ENCODE measurements at places on chromosomes 7 and 10.

GRCh38 chr10:105691811-105692210 is 1050.7 kb downstream of the SORCS3 start:
- no peak for DNase-seq

GRCh38 chr7:37411444-37412034 is 37.1 kb downstream of the ELMO1 start:
- no peak for DNase-seq

- no peak for DNase-seq
These were observed 73.5 kb upstream of the VIPR2 start for GRCh38 chr7:159218170-159218569.

- no peak for DNase-seq
These were observed 19.8 kb upstream of the PRRT4 start for GRCh38 chr7:128381161-128381821.

GRCh38 chr7:137625197-137625596 is 221.6 kb downstream of the DGKI start:
- DNase-seq: no peak

DNA sequence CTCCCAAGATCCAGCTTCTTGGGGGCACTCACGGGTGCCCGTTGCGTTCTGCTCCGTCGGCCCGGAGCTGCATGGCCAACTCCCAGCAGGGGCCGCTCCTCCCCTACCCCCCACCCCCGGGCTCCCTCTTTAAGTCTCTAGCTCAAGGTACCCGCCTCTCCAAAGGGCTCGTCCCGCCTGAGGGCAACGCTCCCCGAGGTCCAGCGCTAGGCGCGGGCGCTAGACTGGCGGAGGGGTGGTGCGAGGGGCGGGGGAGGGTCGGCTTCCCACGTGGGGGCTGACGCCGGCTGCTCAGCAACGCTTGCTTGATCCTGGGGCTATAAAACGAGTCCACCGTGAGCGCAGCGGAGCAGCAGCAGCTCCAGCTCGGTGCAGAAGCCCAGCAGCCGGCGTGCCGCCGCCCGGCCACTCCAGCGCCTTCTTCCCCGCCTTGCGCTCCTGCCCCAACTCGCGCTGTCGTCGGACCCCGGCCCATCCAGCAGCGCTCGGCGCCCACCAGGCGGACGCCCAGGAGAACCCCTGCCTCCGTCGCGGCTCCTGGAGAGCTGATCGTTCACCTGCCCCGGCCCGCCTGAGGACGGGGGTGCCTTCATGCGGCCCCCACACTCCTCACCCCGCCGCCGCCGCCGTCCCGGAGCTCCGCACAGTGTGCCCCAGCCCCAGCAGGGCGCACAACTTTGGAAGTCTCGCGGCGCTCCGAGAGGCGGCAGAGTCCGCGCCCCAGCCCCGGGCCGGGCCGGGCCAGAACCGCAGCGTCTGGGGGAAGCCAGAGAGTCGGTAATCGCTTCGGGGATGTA is at the start of gene ADRA2A:
Gene ADRA2A, plus strand, starts transcription at position 348 of the 797 bp plus-strand sequence. CDS start 968 bp downstream, outside the sequence.
- no peak for DNase-seq

GRCh38 chr7:39811161-39811614 is 138.9 kb upstream of the CDK13 start:
- no peak for DNase-seq

- no peak for DNase-seq
These were observed 27.3 kb downstream of the UBE2H start for GRCh38 chr7:129925416-129926002.

DNA sequence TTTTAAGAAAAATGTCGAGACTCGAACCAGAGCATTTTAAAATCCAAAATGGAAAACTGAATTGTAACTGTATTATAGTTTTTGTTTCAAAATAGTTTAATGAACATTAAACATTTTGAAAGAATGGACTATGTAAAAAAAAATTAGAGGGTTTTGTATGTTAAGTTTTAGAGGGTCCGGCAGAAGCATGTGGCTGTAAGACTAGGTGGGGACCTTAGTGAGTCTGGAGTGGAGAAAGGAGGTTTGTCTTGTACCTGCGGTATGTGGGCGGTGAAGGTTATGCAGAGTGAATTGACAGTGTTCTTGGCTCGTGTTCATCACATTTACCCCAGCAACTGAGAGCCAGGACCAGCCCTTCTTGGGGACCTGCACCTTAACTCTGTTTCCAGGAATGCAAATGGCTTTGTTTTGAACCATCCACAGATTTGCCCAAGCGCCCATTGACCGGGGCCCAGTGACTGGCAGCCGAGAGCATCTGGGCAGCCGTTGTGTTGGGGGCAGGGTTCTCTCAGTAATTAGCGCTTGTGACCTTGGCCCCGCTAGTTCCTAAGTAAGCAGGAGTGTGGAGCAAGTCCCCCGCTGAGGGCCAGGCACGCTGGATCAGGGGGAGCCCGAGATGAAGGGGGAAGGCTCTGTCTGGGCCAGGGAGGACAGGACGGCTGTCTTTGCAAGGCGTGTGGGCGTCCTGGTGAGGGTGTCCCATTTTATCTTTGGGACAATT is 1.4 kb upstream of the KLF6 start:
- DNase-seq: no peak

DNA sequence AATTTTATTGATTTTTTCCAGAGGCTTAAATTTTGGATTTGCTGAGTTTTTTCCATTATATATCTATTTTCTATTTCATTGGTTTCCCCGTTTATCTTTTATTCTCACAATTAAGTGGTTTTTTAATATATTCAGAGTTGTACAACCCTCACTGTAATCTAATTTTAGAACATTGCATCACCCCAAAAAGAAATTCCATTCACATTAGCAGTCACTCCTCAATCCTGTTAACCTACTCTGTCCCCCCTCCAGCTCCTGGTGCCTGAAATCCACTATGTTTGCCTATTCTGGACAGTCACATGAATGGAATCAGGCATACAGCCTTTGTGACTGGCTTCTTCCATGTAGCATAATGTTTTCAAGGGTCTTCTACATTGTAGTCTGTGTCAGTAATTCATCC is 55.8 kb upstream of the ITGA8 start:
- DNase-seq: no peak

GRCh38 chr10:131802996-131803395 is 97.8 kb upstream of the PPP2R2D start:
- no peak for DNase-seq

- DNase-seq: no peak
These were observed 137.2 kb upstream of the GPR22 start for GRCh38 chr7:107332488-107333269.

GRCh38 chr10:131560166-131560565 is 248.6 kb upstream of the TCERG1L start:
- no peak for DNase-seq

DNA sequence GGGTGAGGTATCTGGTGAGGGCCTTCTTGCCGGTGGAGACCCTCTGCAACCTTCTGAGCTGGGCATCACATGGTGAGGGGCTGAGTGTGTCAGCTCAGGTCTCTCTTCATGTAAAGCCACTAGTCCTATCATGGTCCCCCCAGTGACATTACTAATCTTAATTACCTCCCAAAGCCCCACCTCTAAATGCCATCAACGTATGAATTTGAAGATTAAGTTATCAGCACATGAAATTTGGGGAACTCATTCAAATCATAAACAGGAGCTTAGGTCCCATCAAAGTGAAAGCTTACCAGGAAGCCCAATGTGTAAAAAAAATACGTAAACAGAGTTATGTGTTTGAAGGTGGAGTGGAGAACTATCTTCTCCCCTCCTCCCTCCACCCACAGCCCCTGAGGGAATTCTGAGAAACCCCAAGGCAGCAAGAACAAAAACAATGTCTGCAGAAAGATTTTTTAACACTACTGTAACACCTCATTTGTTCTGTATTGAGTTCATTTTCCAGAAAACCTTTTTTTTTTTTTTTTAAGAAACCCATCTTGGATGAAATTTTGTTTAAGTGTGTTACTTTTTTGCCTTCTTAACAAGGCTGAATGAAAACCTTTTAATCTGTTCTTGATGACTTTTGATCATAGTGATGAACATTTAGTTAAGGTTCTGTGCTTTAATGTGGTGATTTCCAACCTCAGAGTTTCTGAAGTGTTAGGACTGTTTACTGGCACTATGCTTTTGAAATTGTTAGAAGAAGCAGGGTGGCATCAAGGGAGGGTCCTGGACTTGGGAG is 19.1 kb upstream of the PCGF5 start:
- no peak for DNase-seq

DNA sequence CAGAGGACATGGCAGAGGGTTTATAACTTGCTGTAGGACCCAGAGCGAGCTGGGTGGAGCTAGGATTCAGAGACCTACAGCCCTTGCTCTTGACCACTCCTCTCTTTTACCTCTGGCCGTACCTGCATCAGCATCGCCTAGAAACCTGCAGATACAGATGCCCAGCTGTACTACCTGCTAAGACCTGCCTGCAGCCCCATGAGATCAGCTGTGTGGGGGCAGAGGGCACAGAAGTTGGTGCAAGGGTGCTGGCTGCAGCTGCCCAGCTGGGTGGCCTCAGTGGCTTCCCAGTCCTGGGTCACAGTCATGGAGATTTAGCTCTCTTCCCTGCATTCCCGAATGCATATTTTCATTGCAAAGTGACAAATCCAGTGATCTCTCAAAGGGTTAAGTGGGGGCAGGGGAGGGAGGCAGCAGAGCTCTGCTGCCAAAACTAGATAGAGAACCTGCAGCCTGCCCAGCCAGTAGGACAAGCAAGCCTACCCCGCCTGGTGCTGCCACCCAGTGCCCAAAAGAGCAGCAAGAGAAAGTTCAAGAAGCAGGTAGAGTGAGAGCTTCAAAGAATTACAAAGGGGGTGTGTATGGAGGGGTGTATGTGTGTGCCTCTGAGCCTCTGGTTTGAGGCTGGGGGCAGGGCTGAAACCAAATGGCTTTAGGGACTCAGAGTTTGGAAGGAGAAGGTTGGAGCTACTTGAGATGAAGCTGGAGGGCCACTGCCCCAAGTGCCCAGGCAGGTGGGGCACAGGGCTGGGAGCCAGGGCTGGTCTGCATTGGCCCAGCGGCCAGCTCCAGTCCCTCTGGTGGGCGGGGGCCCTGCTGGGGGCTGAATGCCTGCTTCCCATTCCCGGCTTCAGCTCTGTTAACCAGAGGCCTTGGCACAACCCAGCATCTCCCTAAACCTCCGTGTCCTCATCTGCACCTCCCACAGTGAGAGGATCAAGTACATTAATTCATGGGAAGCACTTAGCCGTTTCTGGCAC is 6.9 kb downstream of the FAM241B start:
- no peak for DNase-seq

- no peak for DNase-seq
These were observed 6.9 kb upstream of the HYCC1 start for GRCh38 chr7:23020742-23021401.

- DNase-seq: no peak
These were observed 37.8 kb downstream of the GNAI1 start for GRCh38 chr7:80172387-80172786.

GRCh38 chr7:70595370-70595754 is 536.6 kb upstream of the GALNT17 start:
- no peak for DNase-seq

GRCh38 chr10:102003541-102003940 is 52.4 kb downstream of the ARMH3 start:
- no peak for DNase-seq

DNA sequence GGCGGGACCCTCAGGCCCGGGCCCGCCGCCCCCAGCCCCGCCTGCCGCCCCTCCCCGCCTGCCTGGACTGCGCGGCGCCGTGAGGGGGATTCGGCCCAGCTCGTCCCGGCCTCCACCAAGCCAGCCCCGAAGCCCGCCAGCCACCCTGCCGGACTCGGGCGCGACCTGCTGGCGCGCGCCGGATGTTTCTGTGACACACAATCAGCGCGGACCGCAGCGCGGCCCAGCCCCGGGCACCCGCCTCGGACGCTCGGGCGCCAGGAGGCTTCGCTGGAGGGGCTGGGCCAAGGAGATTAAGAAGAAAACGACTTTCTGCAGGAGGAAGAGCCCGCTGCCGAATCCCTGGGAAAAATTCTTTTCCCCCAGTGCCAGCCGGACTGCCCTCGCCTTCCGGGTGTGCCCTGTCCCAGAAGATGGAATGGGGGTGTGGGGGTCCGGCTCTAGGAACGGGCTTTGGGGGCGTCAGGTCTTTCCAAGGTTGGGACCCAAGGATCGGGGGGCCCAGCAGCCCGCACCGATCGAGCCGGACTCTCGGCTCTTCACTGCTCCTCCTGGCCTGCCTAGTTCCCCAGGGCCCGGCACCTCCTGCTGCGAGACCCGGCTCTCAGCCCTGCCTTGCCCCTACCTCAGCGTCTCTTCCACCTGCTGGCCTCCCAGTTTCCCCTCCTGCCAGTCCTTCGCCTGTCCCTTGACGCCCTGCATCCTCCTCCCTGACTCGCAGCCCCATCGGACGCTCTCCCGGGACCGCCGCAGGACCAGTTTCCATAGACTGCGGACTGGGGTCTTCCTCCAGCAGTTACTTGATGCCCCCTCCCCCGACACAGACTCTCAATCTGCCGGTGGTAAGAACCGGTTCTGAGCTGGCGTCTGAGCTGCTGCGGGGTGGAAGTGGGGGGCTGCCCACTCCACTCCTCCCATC is 82.7 kb downstream of the PAX2 start:
- DNase-seq: peak; percentile 15

DNA sequence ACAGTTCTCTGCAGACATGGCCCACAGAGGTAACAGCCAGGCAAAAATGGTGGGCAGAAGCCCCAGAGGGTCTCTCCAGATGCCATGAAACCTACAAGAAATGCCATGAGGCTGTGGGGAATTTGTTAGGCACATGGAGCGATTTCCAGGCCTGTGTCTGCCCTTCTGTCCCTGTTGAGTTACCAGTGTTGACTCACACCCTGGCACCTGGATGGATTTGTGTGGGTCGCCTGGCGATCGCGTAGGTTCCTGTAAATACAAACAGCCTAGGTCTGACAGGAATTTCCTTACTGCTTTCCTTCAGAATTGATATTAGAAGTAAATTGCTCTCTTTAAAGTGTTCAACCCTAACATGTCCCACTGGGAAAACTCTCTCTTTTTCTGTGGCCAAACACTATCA is 164.9 kb upstream of the EEPD1 start:
- no peak for DNase-seq

GRCh38 chr7:27101171-27101956 is 1.1 kb downstream of the HOXA2 start:
- no peak for DNase-seq

- no peak for DNase-seq
These were observed 25.2 kb downstream of the DNAJC1 start for GRCh38 chr10:21978191-21978862.

GRCh38 chr7:25259487-25260243 is 31.4 kb upstream of the NPVF start:
- no peak for DNase-seq

GRCh38 chr7:73852500-73852899 is 8.5 kb upstream of the TMEM270 start:
- DNase-seq: no peak

- DNase-seq: no peak
These were observed 1.6 kb downstream of the GLCCI1 start for GRCh38 chr7:7970237-7970530.

- no peak for DNase-seq
These were observed 152.7 kb upstream of the SHH start for GRCh38 chr7:155965010-155965409.

- no peak for DNase-seq
These were observed 56.4 kb downstream of the TLL2 start for GRCh38 chr10:96457341-96457740.

All from activated gamma-delta T cell (primary cell).